Panc1 (cell line): ENCODE measurements at places on chromosomes 3 and 15.

GRCh38 chr3:71990545-71990944, 205.6 kb upstream of the PROK2 start:
- no peak for DNase-seq

DNA sequence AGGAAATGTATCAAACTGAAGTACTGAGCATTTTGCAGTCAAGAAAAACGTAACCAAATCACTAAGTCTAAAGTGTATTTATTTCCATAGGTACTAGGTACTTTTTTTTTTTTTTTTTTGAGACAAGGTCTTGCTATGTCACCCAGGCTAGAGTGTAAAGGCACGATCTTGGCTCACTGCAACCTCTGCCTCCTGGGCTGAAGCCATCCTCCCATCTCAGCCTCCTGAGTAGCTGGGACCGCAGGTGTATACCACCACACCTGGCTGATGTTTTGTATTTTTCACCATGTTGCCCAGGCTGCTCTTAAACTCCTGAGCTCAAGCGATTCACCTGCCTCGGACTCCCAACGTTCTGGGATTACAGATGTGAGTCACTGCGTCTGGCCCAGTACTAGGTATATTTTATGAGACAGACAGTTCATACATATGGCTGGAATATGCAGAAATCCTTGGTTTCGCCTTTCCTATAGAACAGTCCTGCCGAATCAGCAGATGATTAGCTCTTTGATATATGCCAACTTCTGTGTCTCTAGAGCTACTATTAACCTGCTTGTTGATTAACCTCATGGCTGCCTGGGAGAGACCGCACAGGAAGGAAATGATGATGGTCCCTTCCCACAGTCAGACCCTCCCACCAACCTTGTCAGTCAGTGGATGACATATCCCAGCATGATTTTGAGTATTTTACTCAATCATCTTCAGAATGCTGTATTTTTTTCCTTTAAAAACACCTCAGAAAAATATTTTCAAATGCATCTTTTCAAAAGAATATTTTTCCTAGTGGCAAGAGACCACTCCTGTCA, 32.3 kb downstream of the TMOD3 start:
- DNase-seq = no peak

DNA sequence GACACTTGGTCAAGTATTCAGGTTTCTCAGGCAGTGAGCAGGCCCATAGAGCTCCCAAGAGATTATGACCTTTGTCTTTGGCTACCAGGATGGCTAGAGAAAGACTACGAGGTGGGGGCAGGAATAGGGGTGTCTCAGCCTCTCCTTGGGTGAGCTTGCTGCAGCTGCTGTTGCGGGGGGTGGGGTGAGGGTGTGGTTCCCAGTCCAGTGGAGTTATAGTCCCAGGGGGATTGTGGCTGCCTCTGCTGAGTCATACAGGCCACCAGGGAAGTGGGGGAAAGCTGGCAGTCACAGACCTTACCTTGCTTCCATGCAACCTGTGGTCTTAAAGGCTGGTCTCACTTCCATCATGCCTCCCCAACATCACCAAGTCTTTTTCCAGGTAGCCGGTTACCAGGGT, 31.7 kb downstream of the ATP2C1 start:
- no peak for DNase-seq

DNA sequence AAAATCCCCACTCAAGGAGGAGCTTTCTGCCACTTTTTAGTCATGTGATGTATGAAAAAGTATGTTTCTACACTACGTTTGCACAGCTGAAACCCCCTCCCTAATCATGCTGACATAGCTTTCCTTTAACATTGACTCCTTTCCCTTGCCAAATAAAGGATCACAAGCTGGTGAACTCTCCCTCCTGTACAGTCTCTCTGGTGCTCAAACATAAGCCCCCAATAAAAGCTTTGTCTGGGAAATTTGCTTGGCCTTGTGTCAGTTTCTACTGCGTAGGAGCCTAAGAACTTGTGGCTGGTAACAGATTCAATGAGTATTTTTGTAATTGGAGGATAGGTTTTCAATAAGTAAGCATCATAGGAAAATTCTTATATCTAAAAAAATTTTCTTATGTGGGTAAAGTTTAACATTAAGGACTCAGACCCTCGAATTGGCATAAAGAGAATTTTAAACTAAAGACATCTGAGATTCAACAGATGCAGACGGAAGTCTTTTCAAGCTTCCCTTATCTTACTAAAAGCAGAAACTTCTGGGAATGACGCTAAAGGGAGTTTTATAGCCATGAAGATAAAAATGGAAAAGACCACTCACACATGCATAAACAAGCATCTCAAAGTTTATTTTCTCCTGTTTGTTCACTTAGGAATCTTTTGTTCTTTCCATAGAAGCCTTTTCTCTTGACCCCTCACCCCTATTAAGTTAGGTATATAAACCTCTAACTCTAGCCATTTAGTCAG, 44.1 kb upstream of the P2RY1 start:
- no peak for DNase-seq

- DNase-seq = peak; percentile 64
Observed at GRCh38 chr3:69033470-69033869, 18.7 kb downstream of the TMF1 start.

DNA sequence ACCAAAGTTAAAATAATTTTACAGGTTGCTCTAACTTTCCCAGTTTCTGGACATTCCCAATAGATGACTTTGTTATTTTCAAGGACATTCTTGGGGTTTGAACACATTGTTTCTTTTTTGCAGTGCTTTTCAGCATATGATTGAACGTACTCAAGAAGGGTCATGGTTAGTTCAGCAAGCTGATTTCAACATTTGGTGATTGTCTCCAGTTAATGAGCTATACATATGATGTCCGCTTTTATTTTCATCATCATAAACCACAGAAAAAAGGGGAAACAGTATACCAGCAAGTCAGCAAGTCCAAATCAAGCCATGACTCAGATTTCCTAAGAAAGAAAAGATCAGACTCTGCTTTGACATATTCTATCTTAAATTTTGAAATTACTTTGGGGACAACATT, 69.4 kb downstream of the B3GALNT1 start:
- DNase-seq = no peak
